ENCODE measurements at places on chromosomes 4 and X.

- DNase-seq = no peak
These were observed 130.0 kb downstream of the SOWAHB start for GRCh38 chr4:76767983-76768382.

GRCh38 chrX:119885554-119886428 is 9.9 kb upstream of the AKAP14 start:
- DNase-seq = peak; percentile 22

DNA sequence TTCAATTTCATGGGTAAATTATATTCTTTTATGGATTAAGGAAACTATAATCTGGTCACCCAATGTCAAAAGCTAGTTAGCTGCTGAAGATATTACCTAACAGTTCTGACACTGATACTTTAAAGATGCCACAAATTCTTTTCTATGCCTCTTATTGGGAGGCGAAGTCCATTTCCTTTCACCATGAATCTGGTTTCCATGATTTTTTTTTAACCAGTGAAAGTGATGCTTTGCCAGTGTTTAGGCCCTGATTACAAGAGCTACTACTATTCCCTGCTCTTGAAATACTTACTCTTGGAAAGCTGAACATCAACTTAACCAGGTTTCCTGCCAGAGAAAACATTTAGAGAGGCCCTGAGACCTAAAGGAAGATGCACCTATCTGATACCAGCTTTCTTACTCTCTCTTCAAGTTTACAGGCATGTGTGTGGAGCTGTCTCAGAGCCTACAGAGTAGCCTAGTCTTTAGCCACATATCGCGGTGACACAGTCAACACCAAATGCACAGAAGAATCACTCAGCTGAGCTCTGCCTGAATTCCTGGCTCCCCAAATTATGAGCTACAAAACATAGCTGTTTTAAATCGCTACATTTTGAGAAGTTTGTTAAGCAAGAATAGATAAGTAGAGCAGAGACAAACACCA is 1280.8 kb downstream of the PCDH7 start:
- no peak for DNase-seq

DNA sequence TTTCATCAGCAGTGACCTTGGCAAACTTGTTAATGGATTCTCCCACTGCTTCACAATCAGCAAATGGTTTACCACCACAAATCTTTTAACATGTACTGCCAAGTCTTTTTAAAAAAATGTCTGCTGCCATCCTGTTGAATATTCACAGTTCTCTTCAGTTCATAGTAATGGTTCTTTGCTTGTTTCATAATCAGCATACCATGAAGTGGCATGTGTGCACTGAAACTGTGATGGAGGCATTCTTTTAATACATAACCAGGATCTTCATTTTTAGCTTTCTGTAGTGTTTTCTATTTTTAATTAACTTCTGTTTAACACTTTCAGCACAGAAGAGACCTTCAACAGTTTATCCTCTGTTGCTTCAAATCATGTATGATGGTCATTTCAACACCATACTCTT is 230.1 kb upstream of the ARSJ start:
- DNase-seq = no peak

DNA sequence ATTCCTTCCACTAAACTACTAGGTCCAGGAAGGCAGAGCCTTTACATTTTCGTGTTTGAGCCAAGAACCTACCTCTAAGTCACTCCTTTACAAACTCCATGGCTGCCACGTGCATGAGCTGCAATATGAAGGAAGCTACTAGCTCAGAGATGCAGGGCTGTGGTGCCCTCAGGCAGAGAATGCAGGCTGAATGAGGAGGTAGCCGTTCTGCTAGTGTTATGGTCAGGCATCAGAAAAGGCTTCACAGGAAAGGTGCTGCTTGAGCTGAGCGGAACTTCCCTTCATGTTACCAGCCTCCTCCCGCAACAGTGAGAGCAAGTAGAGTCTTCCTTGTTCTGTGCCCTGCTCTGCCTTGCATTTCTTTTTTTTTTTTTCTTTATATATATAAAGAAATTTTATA is 148.3 kb upstream of the PACRGL start:
- DNase-seq = no peak

- DNase-seq = peak; percentile 80
These were observed 88.6 kb upstream of the TRIM2 start for GRCh38 chr4:153115322-153116290.

GRCh38 chrX:47577901-47578300 is 4.3 kb upstream of the TIMP1 start:
- DNase-seq = no peak

- no peak for DNase-seq
These were observed 42.8 kb upstream of the KLHL34 start for GRCh38 chrX:21700967-21701366.

DNA sequence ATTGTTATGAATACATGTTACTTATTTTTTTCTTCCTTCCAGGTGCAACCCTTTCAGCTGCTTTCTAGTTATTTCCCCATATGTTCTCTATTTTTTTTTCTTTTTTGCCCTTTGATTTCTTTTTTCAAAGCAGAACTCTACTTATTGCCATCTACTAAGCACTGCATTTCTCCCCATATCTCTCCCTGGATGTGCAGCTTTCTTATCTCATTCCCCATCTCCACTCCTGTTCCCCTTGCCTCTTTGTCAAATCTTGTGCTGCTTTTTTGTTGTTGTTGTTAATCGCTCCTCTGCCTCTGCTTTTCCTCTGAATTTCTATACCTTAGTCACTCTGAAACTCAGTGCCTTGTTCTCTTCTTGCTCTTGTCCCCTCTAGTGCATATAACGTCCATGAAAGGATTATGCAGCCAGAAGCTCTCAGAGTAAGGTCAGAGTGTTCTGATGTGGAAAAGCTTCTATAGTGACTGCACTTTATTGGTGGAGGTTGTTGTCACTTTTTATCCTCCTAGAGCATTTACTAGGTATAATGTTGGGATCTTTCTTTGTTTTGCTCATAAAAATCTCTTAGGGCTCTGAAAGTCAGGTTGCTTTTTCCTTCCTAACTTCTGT is 51.1 kb upstream of the JADE1 start:
- no peak for DNase-seq

DNA sequence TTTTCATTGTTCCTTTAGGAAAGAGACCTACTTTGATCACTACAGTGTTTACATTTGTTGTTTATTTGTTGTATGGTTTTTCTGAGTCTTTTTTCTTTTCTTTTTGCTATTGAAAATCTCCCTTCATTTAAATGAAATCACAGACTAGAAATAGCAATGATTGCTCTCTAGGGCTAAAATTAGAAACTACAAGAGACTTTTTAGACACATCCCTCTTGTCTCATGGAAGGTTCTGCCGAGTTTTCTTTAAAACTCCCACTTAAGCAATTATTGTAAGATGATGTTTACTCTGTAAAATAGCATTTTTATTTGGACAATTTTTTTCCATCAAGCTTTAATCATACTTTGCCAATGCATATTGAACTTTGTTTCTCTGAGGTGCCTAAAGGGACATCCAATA is 136.6 kb downstream of the PALLD start:
- no peak for DNase-seq

DNA sequence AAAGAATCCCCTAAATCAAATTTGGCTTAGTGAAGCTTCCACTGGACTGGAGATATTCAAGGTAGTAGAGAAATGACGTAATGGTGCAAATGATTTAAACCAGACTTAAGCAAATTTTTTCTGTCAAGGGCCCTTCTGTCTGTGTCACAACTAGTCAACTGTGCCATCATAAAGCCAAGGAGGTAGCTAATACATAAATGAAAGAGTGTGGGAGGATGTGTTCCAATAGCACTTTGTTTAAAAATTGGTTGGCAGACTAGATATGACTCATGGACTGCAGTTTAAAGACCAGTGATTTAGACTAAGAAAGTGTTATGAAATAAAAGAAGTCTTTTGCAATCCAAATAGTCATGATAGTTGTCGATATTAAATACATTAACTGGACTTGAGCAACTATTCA is 24.3 kb upstream of the TEX13C start:
- no peak for DNase-seq

GRCh38 chrX:155056471-155056870 is 14.5 kb downstream of the CMC4 start:
- no peak for DNase-seq

GRCh38 chr4:40325406-40326019 is 9.6 kb upstream of the CHRNA9 start:
- peak; percentile 64 for DNase-seq

GRCh38 chrX:112654871-112655270 is 24.9 kb downstream of the LHFPL1 start:
- DNase-seq = no peak

DNA sequence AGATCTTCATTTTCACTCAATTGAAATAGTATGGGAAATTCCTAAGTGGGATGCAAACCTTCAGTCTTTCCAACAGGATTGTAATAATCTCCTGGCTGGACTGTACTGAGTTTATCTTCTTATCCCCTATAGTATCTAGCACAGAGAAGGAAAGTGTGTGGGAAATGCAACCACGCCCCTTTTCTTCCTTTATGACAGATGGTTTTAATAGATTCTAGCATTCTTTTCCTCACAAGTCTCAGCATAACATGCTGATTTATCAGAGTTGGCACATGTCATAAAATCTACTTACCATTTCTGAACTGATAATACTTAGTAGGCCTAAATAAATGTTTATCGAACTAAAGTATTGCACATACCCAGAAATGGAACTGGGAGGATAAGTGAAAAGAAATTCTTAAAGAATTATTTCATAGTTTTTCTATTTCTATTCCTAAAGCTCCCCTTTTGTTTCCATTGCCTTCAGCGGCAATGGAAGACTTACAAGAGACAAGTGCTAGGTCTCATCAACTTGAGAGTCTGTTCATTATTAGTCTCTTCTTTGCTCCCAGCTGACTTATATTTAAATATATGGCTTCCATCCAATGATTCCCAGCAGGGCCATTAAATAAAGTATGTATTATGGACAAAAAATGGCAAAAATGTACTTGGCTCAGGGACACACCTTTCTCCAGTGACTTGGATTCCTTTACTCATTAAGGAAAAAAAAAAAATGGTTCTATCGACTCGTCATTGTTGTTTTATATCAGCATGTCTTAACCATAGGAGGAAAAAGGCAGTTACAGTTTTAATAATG is 484.5 kb downstream of the IL1RAPL1 start:
- DNase-seq = no peak

DNA sequence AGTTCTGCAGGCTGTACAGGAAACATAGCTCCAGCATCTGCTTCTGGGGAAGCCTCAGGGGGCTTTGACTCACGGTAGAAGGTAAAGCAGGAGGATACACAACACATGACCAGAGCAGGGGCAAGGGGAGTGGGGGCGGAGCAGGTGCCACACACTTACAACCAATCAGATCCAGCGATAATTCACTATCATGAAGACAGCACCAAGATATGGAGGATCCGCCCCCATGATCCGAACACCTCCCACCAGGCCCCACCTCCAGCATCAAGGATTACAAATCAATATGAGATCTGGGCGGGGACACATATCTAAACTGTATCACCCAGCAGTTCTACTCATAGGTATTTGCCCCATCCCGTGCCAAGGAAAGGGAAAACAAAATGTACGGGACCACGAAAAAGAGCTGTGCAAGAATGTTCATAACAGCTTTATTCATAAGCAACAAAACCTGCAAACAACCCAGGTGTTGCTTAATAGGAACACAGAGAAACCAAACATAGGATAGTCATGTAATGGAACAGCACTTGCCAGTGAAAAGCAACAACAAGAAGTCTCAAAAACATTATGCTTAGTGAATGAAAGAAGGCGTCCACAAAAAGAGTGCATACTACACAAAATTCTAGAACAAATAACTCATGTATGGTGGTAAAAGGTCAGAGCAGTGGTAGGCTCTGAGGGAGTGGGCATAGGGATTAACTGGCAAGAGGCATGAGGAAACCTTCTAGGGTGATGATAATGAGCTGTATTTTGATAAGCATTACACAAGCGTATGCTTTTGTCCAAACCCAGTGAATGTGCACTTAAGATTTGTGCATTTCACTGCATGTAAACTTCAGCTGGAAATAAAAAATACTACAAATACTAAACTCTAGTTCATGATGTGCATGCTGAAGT is 130.9 kb upstream of the FAM9B start:
- DNase-seq = peak; percentile 27

DNA sequence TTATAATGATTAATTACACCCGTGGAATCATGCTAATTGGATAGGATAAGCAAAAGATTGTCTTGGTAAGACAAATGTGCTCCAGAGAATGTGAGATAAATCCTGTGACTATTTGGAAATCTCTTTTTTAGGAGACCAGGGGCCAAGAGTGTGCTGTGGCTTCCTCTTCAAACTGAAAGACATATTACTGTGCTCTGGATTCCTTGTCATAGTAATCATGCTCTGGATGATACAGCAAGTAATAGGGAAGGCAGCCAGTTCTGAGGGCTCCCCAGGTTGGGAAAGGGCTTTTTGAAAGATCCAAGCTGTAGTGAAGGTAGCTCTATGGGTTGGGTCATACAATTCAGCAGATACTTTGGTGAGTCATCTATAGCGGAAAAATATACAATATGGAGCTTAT is 600.5 kb downstream of the PCDH18 start:
- DNase-seq = no peak

GRCh38 chr4:188037003-188037713 is 41.6 kb downstream of the ZFP42 start:
- DNase-seq = no peak

DNA sequence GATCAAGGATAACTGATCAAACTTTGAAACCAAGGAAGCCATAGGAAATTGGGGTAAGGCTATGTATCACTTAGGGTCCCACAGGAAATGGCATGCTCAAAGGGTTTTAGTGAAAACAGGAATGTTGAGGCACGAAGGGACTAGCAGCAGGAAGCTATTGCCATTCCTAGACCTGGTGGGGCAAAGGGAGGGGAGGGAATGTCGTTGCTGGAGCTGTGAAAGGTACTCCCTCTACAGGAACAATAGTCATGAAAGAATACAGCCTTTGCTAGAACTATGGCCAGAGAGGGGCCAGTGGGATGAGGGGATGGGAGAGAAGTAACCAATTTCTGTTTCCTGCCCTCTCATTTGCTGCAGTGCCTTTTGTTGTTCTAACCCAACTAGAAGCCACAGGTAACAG is 11.9 kb downstream of the REPS2 start:
- no peak for DNase-seq

GRCh38 chrX:2627272-2627867 is 63.7 kb upstream of the CD99 start:
- peak; percentile 64 for DNase-seq
